ENCODE measurements at places on chromosomes 5 and 9.

- no peak for DNase-seq
These were observed 2.8 kb downstream of the FBN2 start for GRCh38 chr5:128535251-128535650.

DNA sequence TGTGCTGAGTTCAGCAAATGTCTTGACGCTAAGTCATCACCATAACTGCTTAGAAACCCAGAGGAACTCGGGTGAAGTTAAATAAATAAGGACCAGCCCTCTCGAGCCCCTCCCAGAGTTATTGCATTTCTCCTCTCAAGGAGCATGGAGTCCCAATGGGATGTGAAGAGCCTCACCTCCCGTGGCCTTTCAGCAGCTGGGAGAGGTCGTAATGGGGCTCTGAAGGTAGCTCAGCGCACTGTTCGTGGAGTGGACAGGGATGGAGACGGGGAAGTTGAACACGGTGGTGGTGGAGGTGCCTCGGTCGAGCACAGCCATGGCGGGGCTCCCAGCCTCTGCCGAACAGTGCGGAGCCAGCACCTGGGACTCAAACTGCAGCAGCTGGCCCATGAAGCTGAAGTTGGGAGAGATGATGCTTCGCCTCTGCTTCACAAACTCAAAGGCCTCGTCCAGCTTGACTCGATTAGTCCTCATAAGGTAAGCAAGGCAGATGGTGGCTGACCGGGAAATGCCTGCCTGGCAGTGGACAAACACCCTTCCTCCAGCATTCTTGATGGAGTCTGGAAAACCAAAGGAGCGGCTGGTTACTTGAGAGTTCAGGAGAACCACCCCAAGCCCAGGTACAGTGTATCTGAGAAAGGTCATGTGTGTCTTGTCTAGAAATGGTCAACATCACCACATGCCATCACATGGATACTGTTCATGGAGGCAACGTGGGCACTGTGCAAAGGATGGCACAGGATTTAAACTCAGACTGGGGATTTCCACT lies 2.2 kb downstream of the DUSP1 start:
- no peak for DNase-seq

- DNase-seq = no peak
These were observed 83.0 kb upstream of the RANBP6 start for GRCh38 chr9:6098431-6098830.

GRCh38 chr9:137836151-137836830 lies 41.3 kb upstream of the CACNA1B start:
- no peak for DNase-seq

- DNase-seq = no peak
These were observed 216.9 kb downstream of the NR3C1 start for GRCh38 chr5:143186623-143187022.

- no peak for DNase-seq
These were observed 48.5 kb upstream of the ANKRD55 start for GRCh38 chr5:56281489-56282165.

GRCh38 chr9:131851414-131851813 lies 111.5 kb upstream of the RAPGEF1 start:
- no peak for DNase-seq

DNA sequence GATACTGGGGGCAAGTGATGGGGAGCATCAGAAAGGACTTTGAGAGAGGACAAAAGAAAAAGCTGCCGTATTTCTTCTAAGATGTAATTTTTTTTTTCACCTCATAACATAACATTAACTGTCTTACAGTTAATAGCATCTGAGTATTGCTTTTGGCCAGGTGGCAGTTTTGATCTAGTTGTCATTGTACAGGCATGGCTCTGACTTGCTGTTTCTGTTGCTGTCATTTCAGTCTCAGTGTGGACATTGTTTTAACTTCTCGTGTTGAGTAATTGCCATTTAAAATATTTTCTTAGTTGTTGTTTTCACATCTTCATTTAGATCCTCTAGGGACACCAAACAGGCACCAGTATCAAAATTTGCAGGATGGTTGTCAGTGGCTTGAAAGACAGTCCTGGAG lies 12.4 kb downstream of the SMAD5 start:
- no peak for DNase-seq

DNA sequence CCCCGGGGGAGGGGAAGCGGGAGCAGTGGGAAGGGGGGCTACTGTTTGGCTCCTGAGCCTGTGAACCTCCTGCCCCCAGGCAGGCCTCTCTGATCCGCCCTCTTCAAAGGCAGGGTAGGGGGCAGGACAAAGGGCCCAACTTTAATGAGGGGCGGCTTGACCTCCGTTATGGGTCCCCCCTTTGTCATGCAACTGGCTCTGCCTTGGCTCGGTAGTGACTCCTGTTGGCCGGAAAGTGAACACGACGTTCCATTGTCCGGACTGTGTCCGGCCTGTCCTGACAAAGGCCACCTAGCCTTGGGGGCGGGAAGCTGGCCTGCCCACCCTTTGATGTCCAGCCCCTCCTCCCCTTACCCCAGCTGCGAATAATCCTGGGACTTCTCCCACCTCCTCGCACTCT lies 1.3 kb downstream of the CDX1 start:
- DNase-seq = no peak

DNA sequence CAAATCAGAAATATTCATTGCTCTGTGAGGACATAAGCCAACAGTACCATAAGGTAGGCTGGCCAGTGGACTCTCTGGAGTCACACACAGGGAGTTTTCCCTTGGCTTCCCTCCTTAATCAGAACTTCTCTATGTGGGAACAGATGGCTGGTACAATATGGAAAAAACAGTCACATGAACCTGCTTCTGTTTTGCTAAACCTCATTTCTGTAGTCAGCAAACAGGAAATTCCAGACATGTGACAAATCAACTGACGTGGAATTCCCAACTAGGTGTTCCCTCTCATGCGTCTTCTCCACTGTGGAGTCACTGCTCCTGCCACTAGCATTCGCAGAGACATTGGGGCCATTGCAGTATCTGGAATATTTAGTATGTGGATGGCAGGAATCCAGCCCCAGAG lies 617.6 kb downstream of the KIF4B start:
- no peak for DNase-seq

DNA sequence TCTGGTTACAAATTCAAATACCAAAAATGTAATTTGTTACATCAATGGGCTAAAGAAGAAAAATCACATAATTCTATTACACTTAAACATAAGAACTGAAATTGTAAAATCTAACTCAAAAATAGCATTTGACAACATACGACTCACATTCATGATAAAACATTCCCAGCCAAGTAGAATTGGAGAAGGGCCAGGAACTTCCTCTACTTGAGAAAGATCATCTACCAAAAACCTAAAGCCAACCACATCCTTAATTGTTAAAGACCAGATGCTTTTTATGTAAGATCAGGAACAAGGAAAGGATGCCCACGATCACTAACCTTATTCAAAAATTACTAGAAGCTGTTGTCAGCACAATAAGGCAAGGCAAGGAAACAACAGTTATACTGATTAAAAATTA lies 1819.8 kb upstream of the C9orf72 start:
- DNase-seq = no peak

GRCh38 chr5:42423285-42424165 lies at the start of gene GHR:
TSS of gene GHR (plus strand) at chr5:42423439. CDS start at chr5:42565875, 142,436 bp downstream.
- peak; percentile 43 for DNase-seq

DNA sequence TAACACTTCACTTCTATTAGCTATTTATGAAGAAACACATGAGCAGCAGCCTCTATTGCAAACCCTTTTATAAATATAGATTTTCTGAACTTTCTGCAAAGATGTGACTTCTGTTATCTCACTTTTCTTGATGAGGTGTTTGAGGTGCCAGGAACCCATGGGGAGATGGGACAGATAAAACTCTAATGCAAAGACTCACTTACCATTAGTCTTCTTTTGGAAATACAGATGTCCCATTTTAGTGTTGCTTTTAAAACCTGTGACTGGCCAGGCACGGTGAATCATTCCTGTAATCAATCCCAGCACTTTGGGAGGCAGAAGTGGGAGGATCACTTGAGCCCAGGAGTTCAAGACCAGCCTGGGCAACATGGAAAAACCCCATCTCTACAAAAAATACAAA lies 171.3 kb upstream of the GAS1 start:
- DNase-seq = no peak

DNA sequence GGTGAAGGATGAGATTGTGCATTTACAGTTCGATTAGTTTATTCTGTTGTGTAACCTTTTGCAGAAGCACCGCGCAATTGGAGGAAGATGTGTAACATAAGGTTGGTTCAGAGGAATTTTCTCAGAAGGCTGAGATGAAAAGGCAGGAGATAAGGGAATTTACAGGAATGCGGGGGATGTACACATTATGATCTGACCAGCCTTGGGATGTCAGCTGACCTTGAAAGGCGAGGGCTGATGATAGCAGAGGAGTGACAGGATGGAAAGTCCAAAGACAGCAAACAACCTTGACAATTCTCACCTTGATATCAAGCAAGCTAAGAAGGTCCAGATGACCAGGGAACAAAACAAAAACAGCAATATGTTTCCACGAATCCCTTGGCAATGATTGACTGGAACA lies 88.8 kb downstream of the OTULIN start:
- DNase-seq = no peak

DNA sequence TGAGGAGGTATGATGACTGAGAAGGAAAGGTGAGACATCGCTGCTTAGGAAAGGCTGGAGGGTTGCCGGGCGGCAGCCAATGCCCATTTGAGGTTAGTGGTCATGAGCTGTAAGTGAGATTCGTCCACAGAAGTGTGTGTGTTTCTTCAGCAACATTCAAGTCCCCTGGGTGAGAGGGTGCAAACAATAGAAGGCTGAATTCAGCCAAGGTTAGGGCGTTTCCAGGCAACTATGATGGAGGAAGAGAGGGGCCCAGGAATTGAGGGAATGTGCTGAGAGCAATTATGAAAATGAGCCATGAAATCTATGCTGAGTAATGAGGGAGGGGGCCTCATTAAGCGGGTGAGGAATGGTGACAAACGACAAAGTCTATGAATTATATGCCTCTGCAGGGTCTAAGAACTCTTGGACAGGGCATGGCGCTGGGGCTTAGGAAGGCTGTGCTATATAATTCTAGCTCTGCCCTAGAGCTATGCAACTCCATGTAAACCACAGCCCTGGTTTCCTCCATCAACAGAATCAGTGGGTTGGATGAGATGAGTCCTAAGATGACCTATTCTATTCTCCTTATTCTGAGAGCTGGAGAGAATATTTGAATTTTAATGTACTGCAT lies 96.0 kb downstream of the SLIT3 start:
- no peak for DNase-seq

DNA sequence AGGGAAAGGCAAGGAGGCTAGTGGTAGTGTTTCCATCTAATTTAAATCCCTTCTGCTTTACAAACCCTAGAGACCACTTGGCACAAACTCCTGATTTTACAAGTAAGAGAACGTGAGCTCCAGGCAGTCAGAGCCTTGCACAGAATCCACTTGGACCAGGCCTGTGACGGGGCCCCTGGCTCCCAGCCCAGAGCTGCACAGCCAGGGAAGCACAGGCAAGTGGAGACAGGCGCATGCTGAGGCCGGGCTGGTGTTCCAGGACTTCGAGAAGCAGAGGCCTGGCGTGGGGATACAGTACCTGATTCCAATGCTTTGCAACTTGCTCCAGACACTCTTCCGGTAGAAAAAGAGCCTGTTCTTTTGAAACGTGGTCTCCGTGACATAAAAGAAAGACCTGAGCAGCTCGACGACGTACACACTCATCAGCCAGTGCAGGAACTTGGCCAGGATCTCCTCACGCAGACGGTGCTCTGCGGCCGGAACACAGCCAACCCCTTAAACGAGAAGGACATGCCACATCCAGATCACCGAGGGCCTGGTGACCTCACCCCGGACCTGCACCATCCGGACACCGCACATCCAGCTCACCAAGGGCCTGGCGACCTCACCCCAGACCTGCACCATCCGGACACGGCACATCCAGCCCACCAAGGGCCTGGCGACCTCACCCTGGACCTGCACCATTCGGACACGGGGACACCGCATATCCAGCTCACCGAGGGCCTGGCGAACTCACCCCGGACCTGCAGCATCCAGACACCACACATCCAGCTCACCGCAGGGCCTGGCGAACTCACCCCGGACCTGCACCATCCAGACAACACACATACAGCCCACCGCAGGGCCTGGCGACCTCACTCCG lies 12.5 kb downstream of the TERT start:
- no peak for DNase-seq

- no peak for DNase-seq
These were observed 157.0 kb downstream of the GABBR2 start for GRCh38 chr9:98551511-98552286.

GRCh38 chr5:1038417-1039209 lies 30.0 kb downstream of the NKD2 start:
- DNase-seq = no peak

DNA sequence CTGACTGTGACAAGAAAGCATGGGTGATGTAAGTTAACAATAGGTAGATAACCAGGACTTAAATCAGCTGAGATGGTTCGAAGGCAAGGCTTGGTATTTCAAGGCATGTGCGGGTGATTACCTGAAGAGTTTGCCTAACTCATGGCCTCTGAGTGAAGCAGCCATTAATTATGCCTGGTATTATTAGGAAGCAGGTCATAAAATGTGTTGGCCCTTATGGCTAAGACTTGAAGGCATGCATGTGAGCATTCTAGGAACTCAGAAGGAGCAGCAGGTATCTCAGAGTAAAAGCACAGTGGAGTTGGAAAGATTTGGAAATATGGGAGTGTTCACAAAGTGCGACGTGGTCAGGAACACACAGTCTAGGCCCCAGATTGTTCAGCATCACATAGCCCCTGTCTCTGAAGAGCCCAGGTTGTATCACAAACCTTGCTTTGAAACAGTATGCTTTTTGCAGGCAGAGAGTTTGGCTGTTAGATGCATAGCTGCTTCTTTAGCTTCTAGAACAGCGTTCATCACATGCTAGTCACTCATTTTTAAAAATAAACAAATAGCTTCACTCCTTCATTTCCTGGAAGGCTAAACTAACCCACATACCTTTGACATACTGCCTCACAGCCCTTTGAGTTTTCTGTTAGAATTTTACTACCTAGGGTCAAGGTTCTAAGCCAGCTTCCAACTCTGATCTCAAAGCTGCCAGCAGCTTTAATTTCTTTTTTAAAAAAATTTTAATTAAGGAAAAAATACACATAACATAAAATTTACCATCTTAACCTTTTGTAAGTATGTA lies 2.1 kb downstream of the HEXB start:
- DNase-seq = no peak

GRCh38 chr5:9888501-9888901 lies 258.4 kb upstream of the TAS2R1 start:
- DNase-seq = peak; percentile 65

DNA sequence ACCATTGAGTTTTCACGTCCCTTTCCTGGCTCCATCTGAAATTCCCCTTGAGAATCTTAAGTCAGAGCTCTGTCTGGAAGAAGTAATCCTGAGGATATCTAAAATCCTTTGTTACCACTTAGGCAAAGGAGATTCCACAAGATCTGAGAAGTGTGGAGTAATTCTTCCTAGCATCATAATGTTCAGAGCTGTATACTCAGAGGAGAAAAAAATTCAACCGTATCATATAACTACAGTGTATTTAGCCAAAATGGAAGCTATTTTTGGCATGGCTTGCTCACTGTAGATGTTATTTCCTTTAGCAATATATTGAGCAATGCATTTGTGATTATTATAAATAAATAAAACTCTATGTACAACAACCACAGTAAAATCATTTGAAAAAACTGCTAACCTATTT lies 1858.4 kb downstream of the EFNA5 start:
- no peak for DNase-seq

Measured in BJ (cell line).